ENCODE measurements at places on chromosomes 11 and 22.

DNA sequence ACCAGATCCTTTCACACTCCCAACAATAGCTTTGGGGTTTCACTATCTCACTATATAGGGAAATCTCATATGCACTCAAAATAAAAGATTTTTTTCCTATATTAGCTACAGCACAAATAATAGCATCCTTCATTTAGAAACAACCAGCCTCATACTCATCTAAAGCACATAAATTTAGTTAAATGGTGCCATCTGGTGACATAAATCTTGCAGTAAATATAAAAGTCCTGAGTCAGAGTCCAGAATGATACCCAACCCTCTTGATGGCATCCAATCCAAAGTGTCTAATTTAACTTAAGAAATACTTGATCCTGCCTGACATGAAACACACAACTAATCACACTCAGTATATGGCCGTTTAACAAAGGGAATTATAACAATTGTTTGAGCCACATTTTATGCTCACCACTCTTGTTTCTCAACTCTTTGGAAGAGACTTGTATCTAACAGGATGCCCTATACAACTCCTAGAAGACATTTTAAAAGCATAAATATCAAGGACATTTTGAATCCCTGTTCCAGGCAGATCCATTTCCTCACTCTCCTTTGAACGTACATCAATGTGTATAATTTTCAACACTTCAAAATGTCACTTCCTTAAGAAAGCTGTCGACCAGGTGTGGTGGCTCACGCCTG, 36.2 kb downstream of the DLG2 start:
- no peak for DNase-seq

DNA sequence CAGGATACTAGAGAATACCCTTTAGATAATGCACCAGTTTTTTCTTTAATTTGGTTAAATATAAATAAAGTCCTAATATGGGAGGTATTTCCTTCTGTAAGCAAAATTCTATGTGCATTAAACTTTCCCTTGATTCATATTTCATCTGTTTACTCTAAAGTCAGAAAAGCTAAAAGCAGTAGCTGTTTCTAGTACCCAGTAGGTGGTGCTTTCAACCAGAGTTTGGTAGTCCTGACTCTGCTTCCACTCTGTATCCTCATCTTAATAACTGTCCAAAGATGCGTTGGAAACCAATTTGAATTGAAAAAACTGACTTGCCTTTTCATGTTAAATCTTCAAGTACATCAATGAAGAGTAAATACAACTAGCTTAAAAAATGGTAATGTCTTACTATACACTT, 1065.2 kb downstream of the JRKL start:
- no peak for DNase-seq

DNA sequence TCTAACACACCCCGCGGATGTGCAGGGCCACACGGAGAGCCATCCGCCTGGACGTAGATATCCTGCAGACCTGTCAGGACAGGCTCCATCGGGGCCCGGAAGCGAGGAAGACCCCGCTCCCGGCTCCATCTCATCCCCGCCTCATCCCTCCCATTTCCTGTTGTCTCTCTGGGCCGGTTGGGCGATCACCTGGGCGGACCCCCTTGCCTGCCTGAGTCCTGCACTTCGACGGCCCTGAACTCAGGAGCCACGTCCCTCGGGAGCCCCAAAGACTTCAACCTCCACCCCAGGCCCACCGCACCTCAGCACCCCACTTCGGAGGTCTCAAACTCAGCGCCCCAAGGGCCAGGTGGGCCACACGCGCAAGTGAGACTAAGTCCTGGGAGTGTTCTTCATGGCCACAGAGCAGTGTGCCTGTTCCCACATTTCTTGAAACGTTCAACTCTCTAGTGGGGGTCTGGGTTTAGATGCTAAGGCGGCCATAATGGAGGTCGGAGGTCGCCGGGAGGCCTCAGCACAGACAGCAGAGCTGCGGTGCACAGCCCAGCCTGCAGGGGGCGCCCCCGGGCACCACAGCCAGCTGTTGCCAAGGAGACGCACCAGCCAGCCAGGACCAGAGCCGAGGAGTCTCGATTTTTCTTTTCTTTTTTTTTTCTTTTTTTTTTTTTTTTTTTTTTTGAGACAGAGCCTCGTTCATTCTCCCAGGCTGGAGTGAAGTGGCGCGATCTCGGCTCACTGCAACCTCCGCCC, 26.0 kb upstream of the FADD start:
- DNase-seq, result peak; percentile 42

- DNase-seq, result no peak
These were observed 62.2 kb upstream of the ADA2 start for GRCh38 chr22:17281440-17281841.

DNA sequence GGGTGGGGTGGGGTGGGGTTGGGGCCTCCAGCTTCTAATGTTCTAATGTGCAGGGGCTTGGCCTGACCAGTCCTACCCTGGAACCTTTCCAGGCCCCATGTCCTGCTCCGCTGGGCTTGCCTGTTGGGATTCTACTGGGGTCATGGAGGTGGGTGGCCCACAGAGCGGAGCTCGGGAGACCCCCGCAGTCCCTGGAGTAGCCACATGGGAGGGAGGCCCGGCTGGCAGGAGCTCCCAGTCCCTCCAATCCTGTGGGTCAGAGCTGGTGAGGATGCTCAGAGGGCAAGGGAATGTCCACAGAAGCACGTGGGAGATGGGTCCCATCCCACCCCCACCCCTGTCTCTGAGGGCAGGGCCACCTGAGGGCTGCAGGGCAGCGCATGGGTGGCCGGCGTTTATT, 2.9 kb downstream of the SEPTIN5 start:
- no peak for DNase-seq

- peak; percentile 81 for DNase-seq
These were observed 22.0 kb downstream of the TEF start for GRCh38 chr22:41403532-41404318.

DNA sequence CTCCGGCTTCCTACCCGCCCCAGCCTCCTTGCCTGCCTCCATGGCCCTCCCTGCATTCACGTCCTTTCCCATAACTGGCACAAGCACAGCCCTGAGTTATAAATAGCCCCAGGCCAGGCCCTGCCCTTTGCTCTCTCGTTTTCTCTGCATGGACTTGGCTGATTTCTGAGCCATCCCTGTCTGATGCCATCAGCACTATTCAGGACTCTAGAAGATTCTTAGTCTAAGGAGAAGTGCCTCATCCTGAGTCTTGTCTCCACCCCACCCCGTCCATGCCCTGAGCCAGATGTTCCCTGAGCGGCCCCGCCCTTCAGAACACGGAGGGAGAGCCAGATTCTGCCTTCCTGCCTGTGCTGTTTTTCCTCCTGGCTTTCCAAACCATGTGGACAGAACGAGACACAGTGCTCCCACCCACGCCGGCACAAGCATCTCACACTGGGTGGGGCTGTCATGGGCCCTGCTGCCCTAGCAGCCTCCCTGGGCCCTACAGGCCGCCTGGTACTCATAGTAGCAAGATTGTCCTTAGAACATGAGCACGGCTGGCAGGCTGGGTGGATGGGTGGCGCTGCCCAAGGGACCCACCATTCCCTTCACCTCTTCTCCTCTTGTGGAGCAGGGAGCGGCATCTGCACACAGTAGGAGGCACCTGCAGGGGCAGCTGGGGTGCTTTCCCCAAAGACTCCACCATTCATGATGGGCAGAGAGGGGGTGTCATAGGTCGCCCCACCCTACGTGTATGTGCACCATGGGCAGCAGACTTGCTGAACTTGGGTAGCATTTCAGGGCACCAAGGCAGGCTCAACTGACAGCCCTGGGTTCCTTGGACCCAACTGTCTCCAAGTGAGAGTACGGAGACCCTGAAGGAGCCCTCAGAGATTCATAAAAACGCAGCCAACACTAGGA, 76.9 kb downstream of the BCR start:
- no peak for DNase-seq

GRCh38 chr11:23711981-23712380, 784.9 kb upstream of the LUZP2 start:
- no peak for DNase-seq

DNA sequence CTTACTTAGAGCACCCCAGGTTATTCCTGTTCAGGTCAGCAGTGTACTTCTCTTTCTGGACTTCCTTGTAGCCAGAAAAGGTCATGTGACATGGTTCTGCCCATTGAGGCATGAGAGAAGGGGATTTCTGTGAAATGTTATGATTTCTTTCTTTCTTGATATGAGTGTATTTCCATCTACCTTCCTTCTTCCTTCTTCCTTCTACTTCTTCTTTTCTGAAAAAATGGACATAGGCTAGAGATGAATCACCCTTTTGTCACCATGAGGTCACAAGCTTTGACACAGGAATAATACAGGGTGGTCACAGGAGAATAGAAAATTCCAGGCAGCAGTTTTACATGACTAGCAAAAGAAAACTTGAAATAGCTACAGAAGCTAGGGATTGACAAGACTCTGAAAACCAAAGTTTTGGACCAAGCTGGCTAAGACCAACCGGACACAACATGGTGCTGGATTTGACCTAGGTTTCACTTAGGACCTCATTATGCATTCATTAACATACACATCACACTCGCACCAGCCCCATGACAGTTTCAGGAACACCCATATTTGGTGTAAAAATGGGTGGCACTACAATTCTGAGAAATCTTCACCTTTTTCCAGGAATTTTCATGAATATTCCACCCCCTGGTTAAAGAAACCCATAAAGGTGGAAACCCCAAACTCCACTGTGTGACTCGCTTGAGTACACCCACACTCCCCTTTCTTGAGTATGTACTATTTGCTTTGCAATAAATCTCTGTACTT, 21.2 kb upstream of the MAP6 start:
- DNase-seq, result no peak

DNA sequence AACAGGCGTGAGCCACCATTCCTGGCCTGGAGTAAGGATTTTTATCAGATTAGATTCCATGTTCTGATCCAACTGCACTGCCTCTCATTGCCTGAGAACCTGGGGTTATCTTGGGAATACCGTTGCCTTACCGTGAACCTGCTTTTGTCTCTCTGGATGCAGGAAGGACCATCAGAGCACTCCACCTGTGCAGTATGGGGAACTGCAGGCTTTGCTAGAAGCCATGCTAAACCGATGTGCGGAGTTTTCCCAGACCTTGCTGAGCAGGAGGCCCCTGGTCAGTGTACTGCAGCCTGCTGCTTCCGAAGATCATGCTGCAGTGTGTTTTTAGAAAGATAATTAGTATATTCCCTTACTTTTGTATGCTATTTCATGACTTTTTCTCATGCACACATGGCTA, 43.6 kb downstream of the MEI1 start:
- no peak for DNase-seq

GRCh38 chr22:17792854-17793434, 18.7 kb upstream of the BID start:
- DNase-seq, result no peak

- no peak for DNase-seq
These were observed 22.6 kb downstream of the FADD start for GRCh38 chr11:70225681-70226177.

- no peak for DNase-seq
These were observed 12.3 kb downstream of the RELT start for GRCh38 chr11:73388265-73389133.
